ENCODE measurements at places on chromosomes 11 and 22. TPM values are rescaled to one million over a fixed set of nuclear protein-coding genes. Genes with fewer than 3 reads are reported as not detected.
A peak's percentile ranks its signal among the peaks of the same experiment; 100 is the strongest.

GRCh38 chr11:6489306-6489705, 7.8 kb upstream of the DNHD1 start:
- no peak overlapping the region for H3K27ac ChIP-seq
- H3K36me3 ChIP-seq: no peaks in the 10 kb centered on the region
- no peaks in the 10 kb centered on the region for H3K4me1 ChIP-seq
- no peak overlapping the region for H3K4me3 ChIP-seq
- DNase-seq: no peak
- H3K27me3 ChIP-seq: no peaks in the 10 kb centered on the region

GRCh38 chr11:71311176-71311925, 59.0 kb upstream of the SHANK2 start:
- H3K27me3 ChIP-seq: no peaks in the 10 kb centered on the region
- no peak overlapping the region for H3K4me3 ChIP-seq
- H3K36me3 ChIP-seq: no peaks in the 10 kb centered on the region
- H3K4me1 ChIP-seq: no peaks in the 10 kb centered on the region

- H3K27ac ChIP-seq: no peak overlapping the region
- no peak overlapping the region for H3K4me3 ChIP-seq
- H3K27me3 ChIP-seq: no peaks in the 10 kb centered on the region
Observed at GRCh38 chr11:38819981-38820380, 2221.9 kb upstream of the RAG2 start.

- no peaks in the 10 kb centered on the region for H3K36me3 ChIP-seq
- no peaks in the 10 kb centered on the region for H3K4me1 ChIP-seq
- no peak overlapping the region for H3K27ac ChIP-seq
- no peak overlapping the region for H3K4me3 ChIP-seq
- no peak for DNase-seq
Observed at GRCh38 chr11:133977067-133977677, 20.4 kb upstream of the IGSF9B start.

DNA sequence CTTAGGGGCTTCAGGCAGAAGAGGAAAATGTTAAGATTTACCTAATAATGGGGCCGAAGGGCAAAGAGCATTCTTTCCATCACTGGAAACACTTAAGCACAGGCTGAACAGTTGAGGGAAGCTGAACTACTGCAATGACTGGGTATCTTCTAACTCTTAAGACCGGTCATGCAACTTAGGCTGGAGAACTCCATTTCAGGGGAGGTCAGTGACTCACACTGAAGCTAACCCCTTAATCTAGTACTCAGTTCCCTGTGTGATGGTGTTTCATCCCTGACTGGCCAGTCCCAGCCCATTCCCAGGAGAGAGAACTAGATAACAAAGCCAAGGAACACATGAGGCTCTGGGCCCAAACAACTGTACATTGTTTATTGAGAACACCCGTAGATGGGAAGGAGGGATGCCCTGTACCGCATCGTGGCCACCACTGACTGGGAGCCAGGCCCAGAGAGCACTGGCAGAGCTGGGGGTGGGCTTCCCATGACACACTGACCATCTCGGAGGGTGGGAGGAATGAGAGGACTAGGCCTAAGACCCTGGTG, 10.5 kb downstream of the RPL27A start:
- peaks cover 4% of the 10 kb centered on the region for H3K4me1 ChIP-seq
- H3K27me3 ChIP-seq: no peaks in the 10 kb centered on the region
- peaks cover 61% of the 10 kb centered on the region for H3K36me3 ChIP-seq
- H3K27ac ChIP-seq: peak overlapping the region; percentile 24
- no peak overlapping the region for H3K4me3 ChIP-seq

DNA sequence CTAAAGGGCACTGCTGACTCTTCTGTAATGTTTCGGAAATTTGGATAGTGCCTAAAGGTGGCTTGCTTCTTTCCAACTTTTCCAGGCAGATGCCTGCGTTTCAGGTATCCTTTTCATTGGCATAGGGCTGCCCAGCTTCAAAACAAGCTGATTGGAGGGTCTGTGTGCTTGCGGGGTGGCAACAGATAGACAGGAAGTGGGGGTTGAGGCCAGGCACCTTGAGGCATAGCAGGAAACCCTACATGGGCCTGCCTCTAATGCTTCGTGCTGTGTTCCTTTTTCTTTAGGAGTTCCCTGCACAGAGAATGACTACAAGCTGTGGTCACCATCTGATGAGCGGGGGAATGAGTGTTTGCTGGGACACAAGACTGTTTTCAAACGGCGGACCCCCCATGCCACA, 92.2 kb upstream of the SORL1-AS1 start:
- H3K27ac ChIP-seq: no peak overlapping the region
- DNase-seq: no peak
- H3K4me3 ChIP-seq: no peak overlapping the region
- no peaks in the 10 kb centered on the region for H3K4me1 ChIP-seq
- H3K36me3 ChIP-seq: no peaks in the 10 kb centered on the region

DNA sequence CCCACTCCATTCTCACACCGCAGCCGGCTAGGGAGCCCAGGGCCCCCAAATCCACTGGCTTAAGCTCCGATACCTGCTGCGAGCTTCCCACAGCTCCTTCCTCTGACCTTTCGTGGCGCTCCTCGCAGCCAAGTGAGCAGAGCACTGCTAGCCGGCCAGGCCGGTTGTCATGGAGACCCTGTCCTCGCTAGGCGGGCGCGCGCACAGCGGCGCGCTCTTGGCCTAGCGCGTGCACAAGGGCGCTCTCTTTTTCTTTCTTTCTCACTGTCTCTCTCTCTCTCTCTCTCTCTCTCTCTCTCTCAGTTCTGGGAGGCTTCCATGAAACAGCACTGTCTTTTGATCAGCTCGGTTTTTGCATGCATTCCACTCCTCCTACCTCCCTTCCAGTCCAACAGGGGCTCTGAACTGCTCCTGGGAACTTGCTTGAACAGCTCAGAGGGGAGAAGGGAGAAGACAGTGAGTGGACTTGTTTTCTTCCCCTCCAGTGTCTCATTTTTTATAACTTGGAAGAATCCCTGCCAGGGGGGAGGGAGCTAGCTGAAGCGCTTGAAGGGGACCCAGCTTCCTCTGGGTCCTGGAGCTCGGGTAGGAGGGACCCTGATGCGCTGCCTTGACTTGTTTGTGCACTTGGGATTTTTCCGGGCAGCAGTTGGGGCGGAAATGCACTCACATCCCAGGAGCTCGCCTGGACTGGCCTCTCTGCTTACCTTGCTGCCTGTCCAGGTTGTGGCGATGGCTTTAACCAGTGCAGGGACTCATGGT, 100.3 kb upstream of the AKIP1 start:
- H3K4me1 ChIP-seq: peaks cover 50% of the 10 kb centered on the region
- peak overlapping the region; percentile 83 for H3K4me3 ChIP-seq
- DNase-seq: peak; percentile 95
- no peaks in the 10 kb centered on the region for H3K27me3 ChIP-seq
- no peaks in the 10 kb centered on the region for H3K36me3 ChIP-seq

- no peak overlapping the region for H3K4me3 ChIP-seq
- no peak overlapping the region for H3K27ac ChIP-seq
- H3K36me3 ChIP-seq: no peaks in the 10 kb centered on the region
- no peak for DNase-seq
Observed at GRCh38 chr22:33023153-33023827, 34.9 kb downstream of the SYN3 start.

C22orf31 gene
- not detected for total RNA-seq

DYNC2H1 gene
- total RNA-seq: 29.1 TPM

MUC6 gene
- total RNA-seq: not detected

Data from sigmoid colon (tissue), 7 donors.